Uterus (tissue), 4 donors: ENCODE measurements at places on chromosomes 6 and 20. TPM values are rescaled to one million over a fixed set of nuclear protein-coding genes. Genes with fewer than 3 reads are reported as not detected.

DNA sequence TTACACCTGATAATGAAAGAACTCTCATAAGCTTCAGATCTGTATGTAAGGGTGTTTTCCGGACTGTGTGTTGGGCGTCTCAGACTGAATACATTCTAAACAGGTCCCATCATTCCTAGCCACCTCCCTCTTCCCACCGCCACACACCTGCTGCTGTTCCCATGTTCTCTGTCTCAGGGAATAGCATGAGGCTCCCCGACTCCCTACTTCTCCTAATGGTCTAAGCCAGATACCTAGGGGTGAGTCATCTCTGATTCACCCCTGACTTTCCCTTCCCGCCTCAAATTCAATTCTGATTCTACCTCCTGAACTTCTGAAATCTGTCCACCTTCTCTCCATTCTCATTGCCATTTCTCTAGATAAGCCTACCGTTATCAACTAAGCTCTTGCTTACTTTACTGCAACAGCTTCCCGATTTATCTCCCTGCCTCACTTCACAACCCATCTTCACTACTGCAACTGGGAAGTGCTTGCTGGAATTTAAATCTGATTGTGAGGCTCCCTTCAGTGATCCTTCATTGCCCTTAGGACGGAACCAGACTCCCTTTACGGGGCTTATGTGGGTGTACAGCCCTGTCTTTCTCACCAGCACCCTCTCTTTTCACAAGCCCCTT lies 1.6 kb downstream of the TMEM14A start:
- no peak for DNase-seq

DNA sequence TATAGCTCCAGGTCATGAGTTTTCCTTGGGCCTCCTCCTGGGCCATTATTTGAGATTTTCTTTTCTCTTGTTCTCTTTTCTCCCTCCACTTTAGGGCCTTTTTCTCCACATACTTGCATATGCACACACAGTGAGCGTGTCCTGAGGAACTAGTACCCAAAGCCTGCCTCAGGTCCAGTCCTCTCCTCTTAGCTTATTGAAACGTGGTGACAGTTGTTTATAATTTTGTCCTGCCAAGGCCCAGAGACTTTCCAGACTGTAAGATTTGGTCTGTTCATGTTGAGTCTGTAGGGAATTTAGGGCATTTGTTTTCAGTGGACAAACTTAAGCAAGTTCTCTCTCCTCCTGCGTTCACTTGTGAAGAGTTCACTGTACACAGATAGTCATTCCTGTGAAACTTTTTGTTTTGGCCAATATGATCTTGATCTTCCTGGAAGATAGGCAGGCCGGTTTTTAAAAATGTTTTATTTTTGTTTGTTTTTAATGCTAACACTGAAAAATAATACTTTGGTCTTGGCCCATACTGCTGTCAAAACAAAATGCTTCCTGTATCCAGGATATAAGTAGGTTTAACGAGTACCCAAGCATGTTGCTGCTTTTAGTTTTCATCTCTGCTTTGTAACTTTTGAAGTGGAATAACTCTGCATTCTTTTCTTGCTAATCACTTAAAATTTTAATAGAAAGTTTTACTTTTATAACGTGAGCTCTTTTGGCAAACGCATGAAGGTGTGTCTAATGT lies 20.7 kb downstream of the LRRC1 start:
- DNase-seq = no peak

- DNase-seq = no peak
Observed at GRCh38 chr6:85388531-85388930, 61.4 kb upstream of the NT5E start.

GRCh38 chr20:58944610-58945009 lies 36.4 kb upstream of the NELFCD start:
- no peak for DNase-seq

DNA sequence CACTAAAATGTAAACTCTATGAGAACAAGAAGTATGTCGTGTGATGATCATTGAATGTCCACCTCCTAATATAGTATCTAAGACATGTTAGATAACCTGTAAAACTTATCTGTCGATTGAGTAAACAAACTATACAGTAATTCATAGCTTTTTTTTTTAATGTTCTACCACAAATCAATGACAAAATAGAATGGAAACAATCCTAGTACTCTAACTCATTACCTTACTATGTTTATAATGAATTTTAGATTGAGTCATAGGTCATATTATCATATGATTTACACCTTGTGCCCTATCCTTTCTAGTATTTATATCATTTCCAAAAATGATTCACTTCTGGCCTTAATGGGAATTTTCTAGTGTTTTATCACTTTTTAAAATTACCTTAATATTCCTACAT lies 6.1 kb downstream of the VTA1 start:
- DNase-seq = no peak

DNA sequence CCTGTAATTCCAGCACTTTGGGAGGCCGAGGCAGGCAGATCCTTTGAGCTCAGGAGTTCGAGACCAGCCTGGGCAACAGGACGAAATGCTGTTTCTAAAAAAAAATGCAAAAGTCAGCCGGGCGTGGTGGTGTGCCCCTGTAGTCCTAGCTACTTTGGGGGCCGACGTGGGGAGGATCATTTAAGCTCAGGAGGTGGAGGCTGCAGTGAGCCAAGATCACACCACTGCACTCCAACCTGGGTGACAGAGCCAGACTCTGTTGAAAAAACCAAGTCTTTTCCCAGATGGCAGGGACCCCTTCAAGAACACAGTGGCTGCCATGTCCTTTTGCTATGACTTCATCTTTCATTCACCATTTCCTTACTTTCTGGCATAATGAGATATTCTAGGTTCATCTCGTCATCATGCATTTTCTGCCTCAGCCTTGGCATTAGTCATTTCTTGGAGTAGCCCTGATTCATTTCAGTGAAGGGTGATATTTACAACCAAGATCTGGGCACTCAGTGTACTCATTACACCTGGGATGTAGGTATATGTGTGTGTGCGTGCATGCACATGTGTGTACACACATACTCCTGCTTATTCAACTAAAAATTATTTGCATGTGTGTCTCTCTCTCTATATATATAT lies 61.4 kb upstream of the TOX2 start:
- DNase-seq = no peak

DNA sequence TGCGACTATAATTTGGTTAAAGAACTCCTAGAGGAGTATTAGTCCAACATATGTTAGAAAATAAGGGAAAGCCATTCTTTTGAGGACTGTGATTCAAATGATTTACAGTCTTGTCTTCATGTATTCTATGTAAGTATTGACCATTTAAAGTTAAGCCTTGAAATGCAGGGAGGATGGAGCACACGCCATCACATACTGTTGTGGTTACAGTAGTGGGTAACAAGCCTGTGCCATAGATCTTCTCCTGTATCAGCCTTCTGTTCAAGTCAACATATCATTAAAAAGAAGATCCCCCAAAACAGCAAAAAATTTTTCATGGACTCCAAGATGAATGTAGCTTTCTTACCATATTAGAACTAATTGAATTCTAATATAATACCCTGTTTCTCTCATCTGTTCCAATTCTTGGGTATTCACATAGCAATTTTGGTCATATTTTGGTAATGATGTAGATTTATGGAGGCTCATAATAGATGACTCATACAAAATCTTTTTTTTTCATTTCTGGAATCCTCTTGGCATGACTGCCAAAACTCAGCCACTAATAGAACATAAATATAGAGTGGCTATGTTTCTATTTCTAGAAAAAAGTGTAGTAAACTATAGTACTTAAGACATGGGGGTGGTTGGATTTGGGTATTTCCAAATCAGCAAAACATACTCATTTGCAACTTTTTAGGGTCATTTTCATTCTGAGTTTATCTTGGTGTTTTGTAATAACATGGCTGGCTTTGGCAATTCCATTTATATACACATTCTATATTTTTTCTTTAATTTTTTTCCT lies 413.5 kb downstream of the BCKDHB start:
- DNase-seq = no peak

GRCh38 chr6:53441035-53441493 lies 92.3 kb upstream of the ELOVL5 start:
- no peak for DNase-seq

- no peak for DNase-seq
Observed at GRCh38 chr6:116564311-116564710, 7.0 kb upstream of the RWDD1 start.

- DNase-seq = no peak
Observed at GRCh38 chr6:168272415-168273325, 46.9 kb downstream of the DACT2 start.

GRCh38 chr20:34535857-34536256 lies 19.6 kb downstream of the DYNLRB1 start:
- no peak for DNase-seq

DNA sequence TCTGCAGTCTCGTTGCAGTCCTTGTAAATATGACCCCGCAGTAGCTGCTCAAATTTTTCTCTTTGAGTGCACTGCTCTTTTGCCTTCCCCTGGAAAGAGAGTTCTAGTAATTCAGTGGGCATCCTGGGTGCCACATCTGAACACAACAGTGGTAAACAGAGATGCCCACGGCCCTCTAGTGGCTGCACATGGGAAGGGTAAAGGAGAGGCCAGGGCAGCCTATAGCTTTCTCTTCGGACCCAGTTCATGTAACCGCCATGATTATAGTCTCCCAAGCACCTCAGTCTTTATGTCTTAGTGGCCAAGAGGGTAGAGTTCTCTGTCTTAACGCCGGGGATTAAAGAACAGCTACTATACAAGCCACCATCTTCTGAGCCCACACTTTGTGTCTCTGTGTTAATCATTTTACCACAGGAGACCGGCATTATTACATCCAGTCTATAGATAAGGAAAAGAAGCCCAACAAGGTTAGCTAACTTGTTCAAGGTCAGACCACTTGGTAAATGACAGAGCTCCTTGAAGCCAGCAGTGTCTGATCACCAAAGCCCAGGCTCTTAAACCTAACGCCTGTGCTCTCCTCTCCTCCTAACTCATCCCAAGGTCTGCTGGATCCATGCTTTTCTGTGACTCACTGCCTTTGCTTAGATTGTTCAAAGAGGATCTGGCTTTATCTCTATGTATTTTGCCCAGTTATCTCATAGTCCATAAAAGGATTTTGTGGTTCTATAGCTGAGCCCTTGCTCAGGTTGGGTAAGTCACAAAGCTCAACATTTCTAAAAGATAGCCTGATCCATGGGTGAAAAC lies 81.8 kb downstream of the ISM1 start:
- no peak for DNase-seq

GRCh38 chr20:17859002-17859615 lies 109.5 kb downstream of the SNX5 start:
- no peak for DNase-seq

- DNase-seq = no peak
Observed at GRCh38 chr6:138430361-138431145, 26.5 kb downstream of the HEBP2 start.

- DNase-seq = peak; percentile 25
Observed at GRCh38 chr6:22141241-22141745, 155.5 kb downstream of the PRL start.

DNA sequence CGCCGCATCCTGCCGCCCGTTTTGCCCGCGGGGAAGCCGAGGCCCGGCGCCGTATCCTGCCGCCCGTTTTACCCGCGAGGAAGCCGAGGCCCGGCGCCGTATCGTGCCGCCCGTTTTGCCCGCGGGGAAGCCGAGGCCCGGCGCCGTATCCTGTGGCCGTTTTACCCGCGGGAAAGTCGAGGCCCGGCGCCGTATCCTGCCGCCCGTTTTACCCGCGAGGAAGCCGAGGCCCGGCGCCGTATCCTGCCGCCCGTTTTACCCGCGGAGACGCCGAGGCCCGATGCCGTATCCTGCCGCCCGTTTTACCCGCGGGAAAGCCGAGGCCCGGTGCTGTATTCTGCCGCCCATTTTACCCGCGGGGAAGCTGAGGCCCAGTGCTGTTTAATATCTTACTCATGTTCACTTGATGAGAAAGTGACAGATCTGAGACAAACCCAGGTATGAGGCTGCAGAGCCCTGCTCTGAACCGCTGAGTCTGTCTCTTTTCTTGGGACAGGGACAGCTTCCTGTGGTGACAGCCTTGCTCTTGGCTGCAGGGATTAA lies 129.4 kb downstream of the CDH26 start:
- no peak for DNase-seq

GRCh38 chr6:25717866-25718740 lies 36.4 kb upstream of the SLC17A4 start:
- no peak for DNase-seq

DNA sequence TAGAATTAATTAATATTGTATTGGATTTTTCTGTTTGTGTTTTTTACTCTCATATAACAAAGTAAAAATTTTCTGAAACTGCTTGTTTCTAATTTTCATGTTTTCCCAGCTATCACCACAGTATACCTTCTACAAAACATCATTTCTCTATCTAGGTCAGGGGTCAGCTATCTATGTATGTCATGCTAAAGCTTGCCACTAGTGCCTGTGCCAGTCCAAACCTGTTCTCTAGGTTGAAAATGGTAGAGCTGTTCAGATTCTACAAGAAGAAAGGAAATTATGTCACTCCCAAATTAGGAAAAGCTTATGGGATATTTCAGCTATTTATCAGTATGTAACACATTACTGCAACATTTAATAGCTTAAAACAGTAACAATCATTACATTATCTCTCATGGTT lies 5.8 kb upstream of the ME1 start:
- DNase-seq = no peak

GRCh38 chr6:89145091-89145955 lies 532 bp upstream of the PM20D2 start:
- no peak for DNase-seq

DNA sequence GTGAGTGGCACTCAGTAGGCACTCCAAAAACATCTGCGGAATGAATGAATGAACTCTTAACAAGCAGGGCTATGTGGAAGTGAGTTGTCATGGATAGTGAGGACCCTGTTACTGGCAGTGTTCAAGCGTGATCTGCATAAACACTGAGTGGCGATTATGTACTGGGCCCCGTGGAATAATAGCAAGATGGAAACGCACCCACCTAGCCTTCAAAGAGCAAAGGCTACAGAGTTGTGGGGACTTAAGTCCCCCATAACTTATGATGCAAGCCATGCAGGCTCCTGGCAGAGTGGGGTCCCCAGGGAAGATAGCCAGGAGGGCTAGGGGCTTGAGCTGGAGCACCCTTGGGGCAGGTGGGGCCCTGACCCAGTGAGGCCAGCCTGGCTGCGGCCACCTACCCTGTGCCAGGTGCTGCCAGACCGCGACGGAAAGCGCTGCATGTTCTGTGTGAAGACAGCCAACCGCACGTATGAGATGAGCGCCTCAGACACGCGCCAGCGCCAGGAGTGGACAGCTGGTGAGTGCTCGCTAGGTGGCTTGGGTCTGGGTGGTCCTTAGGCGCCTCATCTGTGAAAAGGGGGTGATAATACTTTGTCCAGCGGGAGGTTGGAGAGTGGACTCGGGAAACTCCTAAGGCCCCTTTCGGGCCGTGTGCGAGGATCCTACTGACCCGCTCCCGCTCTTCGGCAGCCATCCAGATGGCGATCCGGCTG lies 20.0 kb downstream of the DEF6 start:
- no peak for DNase-seq

The ANKEF1 gene
- total RNA-seq = 0.88 TPM

The EFCAB8 gene
- total RNA-seq = not detected

The SMIM13 gene
- total RNA-seq = 4.4 TPM

The CCR6 gene
- not detected for total RNA-seq

The NPEPL1 gene
- 14.1 TPM for total RNA-seq

The EMILIN3 gene
- 4.1 TPM for total RNA-seq

The HFE gene
- 1.2 TPM for total RNA-seq

The EPB41L2 gene
- total RNA-seq = 237 TPM
